ENCODE measurements at places on chromosomes 11 and 22.

- DNase-seq: no peak
These were observed 39.7 kb downstream of the RRP8 start for GRCh38 chr11:6563667-6564066.

DNA sequence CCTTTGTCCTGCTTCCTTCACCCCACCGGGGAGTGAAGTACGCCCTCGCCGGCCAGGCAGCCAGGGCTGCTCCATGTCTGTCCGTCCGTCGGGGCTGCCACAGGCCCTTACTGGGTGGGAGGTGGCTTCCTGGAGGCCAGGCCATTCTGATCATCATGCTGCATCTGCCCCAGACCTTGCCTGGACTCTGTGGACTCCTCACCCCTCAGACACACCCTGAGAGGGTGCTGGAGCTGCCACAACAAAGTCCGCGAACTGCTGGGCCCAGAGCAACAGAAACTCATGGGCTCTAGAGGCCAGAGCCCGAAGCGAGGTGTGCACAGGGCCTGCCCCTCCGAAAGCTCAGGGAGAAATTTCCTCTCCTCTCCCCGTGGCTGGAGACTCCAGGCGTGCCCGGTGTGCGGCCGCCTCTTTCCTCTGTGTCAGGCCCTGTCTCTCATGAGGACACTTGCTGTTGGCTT is 124.2 kb downstream of the KCNQ1OT1 start:
- DNase-seq: no peak

- DNase-seq: no peak
These were observed 88.3 kb downstream of the FBXO7 start for GRCh38 chr22:32562916-32563315.

DNA sequence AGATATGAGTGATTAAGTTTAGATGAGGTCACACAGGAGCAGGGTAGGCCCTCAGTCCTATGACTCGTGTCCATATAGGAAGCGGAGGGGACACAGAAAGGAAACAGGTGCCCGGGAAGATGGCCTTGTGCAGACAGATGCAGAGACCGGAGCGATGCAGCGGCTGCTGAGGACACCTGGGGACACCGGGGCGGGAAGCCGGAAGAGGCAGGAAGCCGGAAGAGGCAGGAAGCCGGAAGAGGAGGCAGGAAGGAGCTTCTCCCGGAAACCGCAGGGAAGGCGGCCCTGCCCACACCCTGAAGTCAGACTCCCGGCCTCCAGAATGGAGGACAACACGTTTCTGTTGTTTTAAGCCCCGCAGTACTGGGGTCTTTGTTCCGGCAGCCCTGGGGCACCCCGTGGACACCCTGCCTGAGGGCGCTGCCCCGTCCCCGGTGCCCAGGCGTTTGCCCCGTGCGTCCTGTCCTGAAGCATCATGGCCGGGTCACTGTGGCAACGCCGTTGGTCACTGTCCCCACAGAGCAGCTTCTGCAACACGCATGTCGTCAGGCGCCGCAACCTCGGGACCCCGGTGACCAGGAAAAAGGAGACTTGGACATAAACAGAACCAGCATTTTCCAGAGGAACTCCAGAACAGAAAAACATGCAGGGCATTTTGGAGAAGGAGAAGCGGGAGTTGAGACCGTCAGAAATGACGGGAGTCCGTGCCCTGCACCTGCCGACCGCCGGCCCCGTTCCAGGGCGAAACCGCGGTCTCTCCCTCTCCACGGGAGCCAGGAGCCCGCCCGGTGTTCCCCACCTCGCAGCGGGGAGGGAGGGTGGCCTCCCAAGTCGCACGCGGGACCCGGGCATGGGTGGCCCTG is 103.4 kb downstream of the BRD1 start:
- DNase-seq: no peak

DNA sequence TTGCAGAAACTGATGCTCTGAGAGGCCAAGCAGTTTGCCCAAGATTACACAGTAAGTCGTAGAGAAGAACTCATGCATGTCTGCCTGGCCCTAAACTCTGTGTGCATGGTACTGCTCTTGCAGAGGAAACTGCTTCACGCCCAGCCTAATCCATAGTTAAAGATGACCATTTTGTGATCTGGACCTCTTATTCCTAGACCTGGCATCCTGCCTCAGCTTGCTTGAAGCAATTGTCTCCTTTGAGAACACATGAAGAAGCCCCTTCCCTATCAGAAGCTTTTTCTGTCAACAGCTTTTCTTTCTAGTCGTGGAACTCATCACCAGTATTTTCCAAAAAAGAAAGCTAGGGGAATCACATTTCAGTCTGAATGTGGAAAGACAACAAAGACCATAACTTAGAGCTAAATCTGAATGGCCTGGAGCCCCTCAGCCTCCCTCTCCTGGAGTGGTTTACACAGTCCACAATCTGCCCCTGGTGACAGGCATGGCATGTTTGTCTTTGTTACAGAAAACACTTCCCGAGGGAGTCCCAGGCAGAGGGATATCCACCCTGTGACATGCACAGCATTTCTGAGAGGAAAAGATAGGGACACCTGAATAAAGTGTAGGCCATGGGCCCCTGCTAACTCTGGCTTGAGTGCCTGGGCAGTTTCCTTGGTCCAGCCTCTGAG is 2.9 kb upstream of the FZD4 start:
- no peak for DNase-seq

- DNase-seq: peak; percentile 73
These were observed 86.6 kb downstream of the KCNQ1 start for GRCh38 chr11:2531277-2531986.

DNA sequence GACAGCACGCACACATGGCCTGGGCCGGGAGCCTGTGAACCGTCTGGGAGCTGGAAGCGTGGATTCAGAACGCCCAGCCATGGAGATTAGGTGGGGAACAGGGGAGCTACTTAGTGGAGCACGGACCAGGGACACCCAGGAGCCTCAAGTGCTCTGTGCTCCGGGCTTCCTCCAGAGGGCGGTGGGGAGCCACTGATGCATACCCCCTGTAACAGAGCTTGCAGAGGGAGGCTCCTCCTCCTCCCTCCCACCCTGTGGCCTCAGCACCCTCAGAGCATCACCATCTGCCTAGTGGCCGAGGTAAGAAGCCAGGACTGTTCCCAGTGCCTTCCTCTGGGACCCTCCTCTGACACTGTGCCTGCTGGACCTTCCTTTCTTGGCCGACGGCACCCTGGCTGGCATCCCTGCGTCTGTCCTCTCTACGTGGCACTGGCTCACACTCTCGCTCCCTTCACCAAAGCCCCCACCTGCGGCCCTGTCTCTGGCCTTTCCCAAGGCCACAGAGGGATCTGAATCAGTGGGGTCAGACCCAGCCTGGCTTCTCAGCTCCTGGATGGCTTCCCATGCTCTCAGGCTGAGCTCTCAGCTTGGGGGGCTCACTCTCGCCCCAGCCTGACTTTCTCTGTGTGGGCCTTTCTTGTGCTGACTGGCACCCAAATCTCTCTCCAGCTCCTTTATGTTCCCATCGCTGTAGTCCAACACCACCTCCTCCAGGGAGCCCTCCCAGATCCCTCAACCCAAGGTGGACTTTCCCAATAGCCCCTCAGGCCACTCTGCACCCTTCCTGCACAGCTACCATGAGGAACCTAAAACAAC is 780.9 kb downstream of the BRD1 start:
- DNase-seq: no peak

DNA sequence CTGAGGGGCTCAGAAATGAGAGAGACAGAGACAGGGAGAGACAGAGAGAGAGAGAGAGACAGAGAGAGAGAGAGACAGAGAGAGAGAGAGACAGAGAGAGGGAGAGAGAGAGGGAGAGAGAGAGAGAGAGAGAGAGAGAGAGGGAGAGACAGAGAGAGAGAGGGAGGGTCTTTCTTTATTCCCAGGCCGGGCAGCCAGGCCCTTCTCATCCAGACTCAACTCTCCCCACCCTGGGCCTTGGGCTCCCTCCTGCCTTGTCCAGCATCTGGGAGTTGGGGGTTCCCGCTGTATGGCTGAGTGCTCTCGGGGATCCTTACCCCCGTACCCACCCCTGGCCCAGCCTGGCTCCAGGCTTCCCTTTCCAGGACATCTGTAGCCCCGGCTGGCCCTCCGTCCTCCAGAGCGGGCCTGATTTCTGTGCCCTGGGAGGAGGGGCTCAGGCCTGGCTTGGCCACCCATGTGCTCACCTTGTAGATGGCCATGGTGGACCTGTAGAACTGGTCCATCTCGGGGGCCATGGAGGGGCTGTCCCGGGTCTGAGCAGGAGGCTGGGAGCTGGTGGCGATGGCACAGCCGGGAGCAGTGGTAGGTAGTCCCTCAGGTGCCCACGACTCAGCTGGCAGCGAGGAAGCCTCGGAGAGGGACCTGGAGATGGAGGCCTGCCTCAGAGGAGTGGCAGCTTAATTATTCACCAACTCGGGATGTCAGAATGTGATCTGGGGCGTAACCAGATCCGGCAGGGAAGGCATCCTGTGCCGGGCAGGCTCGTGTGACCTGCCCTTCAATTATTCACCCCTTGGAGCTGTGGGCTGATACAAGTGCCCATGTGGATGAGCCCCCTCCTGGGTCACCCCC is at the start of gene BAIAP2L2:
BAIAP2L2 (minus strand) TSS at position 677 of the 855 bp plus-strand sequence; CDS start at position 518, 159 bp downstream.
- DNase-seq: no peak

- DNase-seq: peak; percentile 93
These were observed 9.7 kb downstream of the PDGFB start for GRCh38 chr22:39234867-39235687.

DNA sequence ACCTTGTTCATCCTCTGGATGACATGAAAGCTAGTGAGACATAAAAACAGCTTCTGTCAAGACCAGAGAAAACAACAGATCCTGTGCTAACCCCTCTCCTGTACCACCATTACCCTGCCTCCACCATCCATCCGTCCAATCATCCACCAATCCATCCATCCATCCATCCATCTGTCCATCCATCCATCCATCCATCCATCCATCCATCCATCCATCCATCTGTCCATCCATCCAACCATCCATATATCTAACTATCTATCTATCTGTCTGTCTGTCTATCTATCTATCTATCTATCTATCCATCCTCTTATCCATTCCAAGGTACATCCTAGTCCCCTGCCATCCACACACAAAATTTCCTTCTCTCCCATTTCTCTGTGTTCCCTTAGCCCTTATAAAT is 46.6 kb upstream of the ME3 start:
- DNase-seq: no peak
